ENCODE measurements at places on chromosomes 3 and 15.

GRCh38 chr3:106380232-106380631 lies 511.4 kb upstream of the CBLB start:
- DNase-seq = no peak

GRCh38 chr15:69067296-69067695 lies 52.8 kb downstream of the NOX5 start:
- DNase-seq = no peak

GRCh38 chr3:10173095-10173925 lies 8.6 kb downstream of the IRAK2 start:
- DNase-seq = no peak

- DNase-seq = no peak
Observed at GRCh38 chr15:57340682-57341259, 35.5 kb upstream of the CGNL1 start.

DNA sequence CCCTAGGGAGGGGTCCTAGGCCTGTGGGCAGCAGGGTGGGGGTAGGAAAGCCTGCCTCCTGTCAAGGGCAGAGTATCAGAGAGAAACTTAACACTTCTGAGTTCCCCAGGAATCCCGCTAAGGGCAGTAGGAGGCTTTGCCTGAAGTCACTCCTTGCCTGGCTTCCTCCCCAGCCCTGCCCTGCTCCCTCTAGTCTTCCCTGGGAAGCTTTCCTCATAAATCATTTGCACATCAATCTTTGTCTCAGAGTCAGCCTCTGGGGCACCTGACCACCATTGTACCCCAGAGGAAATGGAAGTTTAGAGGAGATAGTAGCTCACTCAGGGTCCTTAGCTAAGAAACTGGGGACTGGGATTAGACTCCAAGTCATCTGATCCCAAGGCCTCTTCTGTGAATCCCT lies 129.4 kb upstream of the TLE3 start:
- no peak for DNase-seq

DNA sequence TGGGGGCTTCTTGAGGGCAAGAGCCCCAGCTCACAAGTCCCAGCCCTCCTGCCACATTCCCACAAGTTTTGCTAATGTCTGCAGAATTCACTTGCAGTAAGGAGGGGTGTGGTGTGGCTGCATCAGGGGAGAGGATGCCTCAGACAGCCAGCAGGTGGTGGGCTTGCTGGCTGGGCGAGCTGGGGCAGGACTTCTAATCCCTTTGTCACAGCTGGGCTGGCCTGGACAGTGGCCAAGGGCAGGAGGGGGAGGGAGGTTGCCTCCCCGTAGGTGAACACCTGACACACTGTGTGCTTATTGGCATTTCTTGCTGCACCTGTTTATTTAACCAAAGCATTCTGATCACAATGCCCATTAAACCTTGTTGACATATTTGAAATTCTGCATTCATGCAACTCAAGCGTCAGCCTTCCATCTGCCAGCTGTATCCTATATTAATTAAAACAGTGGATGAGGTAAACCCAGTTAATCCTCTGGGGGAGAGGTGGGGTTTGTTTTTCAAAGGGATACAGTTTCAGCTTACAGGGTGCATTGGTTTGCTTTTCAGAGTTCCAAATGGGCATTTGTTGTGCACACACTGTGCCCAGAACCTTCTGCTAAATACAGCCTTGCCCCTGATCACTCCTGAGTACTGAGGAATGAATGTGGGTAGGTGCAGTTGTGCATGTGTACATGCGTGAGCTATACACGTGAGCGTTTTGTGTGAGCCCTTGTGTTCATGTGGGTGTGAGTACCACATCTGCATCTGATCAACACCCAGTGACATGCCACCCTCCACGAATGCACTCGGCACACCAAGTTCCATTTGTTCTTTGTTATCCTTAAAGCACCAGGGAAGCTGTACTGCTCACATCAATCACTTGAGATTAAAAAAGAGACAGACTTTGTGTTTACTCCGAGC lies 268.7 kb downstream of the XXYLT1 start:
- DNase-seq = no peak

GRCh38 chr3:171013822-171014748 lies 12.4 kb downstream of the SLC2A2 start:
- no peak for DNase-seq

DNA sequence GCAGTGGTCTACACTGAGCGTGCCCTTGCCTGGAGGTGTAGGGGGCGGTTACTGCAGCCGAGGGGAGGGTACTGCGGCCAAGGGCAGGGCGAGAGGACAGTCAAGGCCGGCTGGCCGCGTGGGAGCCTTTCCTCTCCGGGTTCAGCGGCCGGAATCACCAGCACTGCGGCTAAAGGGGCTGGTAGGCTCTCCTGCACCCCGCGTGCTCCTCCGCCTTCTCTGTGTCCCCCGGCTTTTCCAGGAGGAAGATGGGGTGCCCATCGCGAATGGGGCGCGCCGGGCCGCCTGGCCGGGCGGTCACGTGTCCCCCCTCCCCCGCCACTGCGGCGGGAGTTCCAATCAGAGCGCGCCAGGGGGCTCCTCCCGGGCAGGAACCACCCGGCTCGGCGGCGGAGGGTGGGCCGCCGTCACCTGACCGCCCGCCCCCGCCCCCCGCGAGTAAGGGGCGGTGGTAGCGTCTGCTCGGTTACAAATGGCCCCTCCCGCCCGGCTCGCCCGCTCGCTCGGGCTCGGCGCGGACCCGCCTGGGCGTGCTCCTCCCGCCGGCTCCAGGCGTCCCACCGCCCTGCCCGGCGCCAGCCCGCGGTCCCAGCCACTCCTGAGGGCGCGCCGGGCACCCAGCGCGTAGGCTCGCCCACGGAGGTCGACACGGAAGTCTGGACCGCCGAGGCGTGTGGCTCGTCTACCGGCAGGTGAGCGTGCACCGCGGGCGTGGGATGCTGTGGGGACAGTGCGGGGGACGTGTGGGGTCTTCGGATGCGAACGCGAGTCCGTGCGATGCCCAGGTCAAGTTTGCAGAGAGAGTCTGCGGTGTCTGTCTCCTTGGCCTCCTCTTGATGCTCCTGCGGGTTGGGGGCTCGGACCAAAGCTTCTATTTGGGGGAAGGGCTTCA lies 242.6 kb upstream of the TOPAZ1 start:
- DNase-seq = no peak

GRCh38 chr3:186452517-186452916 lies 90.5 kb upstream of the DGKG start:
- no peak for DNase-seq

- no peak for DNase-seq
Observed at GRCh38 chr3:65006300-65006739, 318.5 kb upstream of the ADAMTS9 start.

- no peak for DNase-seq
Observed at GRCh38 chr3:122996038-122996580, 31.5 kb downstream of the SEMA5B start.

DNA sequence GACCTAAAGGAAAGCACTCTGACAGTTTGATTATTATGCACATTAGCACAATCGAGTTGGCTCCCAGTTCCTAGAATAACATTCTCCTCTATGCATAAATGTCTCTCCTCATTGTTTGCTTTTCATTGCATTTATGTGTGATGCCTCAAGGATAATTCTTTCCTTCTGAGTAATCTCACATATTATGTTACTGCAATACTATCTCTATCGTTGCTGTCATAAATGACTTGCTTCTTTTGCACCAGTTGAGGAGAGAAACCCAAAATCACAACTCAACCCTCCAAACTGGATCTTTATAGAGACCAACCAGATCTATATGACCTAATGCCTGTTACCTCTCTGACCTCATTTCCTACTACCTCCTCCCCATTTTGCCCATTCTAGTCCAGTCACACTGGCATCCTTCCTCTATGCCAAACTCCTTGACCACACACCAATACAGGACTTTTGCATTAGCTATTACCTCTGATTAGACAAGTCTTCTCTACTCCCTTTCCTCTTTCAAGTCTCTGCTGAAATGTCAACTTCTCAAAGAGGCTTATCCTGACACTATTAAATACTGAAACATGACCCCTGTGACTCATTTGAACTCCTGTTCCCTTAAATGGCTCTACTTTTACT lies 1026.0 kb downstream of the TUSC7 start:
- DNase-seq = no peak

- DNase-seq = no peak
Observed at GRCh38 chr3:146067048-146067447, 93.9 kb downstream of the PLOD2 start.

- no peak for DNase-seq
Observed at GRCh38 chr3:59563072-59563605, 513.3 kb upstream of the CFAP20DC start.

- DNase-seq = no peak
Observed at GRCh38 chr3:184597829-184598573, 36.4 kb downstream of the EPHB3 start.

GRCh38 chr3:172746475-172746874 lies 4.1 kb upstream of the ECT2 start:
- no peak for DNase-seq

DNA sequence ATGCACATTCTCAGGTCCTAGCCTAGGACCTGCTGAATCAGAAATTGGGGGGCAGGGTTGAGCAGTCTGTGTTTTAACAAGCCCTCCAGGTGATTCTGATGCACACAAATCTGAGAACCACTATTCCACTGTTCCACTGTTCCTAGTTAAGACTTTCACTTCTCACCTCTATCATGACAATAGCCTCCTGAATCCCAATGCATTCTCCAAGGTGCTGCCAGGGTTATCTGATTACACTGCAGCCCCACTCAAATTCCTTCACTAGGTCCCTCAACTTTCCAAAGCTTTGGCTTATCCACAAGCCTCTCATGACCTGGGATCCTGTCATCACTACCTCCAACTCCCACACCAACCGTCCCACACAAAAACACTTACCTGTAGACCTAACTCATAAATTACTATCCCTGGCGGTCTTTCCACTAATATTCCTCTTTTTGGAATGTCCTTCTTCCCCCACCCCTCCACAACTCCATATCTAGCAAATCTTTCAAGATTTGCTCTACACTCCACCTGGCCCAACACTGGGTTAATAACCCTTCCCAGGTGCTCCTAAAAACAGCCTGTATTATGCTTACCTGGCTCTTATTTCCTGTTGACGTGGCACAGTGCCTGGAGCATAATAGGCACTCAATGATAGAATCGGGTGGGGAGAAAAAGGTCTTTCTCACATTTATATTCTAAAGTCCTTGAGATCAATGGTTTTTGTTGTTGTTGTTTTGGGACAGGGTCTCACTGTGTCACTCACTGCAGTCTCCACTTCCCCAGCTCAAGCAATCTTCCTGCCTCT lies 27.2 kb downstream of the TBL1XR1 start:
- no peak for DNase-seq

- DNase-seq = no peak
Observed at GRCh38 chr3:69090021-69090420, 5.3 kb downstream of the ARL6IP5 start.

GRCh38 chr15:91484141-91484540 lies 369.4 kb upstream of the SLCO3A1 start:
- DNase-seq = no peak

GRCh38 chr3:5444253-5444652 lies 256.7 kb downstream of the EDEM1 start:
- no peak for DNase-seq

DNA sequence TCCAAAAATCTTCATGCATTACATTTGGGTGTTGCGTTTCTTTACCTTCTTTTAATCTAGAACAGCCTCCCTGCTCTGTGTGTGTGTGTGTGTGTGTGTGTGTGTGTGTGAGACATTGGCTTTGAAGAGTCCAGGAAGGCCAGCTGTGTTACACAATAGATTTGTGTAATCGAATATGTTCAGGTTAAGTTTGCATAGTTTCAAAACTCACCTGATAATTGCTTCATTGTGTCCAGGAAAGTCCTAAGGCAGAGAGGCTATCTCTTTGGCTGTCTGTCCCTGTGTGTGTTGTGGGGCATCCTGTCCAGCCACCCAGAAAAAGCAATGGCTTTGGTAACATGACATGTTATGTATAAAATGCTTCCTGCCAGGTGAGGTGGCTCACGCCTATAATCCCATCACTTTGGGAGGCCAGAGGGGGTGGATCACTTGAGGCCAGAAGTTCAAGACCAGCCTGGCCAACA lies 37.5 kb downstream of the ZNF710 start:
- DNase-seq = no peak

GRCh38 chr3:104745313-104745712 lies 621.4 kb upstream of the ALCAM start:
- DNase-seq = no peak

DNA sequence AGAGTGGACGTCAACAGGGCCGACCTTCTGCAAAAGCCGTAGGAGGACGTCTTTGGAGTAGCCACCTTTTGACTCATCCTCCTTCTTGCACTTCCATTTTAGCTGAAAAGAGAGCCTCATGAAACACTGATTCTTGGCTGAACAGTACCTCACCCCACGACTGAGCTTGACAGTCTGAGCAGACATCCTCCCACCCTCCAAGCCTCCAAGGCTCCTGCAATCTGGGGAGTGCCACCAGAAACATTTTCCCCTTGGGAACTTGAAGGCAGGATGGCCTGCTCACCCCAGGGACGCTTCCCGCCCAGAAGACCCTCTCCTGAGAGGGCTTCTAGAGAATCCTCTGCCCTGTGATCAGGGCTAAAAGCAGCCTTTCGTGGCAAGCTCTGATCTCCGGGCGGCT lies 5.2 kb downstream of the C15orf62 start:
- DNase-seq = no peak

GRCh38 chr3:123633530-123633929 lies 48.7 kb upstream of the HACD2 start:
- DNase-seq = no peak

GRCh38 chr3:55516392-55517030 lies 29.4 kb upstream of the WNT5A start:
- no peak for DNase-seq

DNA sequence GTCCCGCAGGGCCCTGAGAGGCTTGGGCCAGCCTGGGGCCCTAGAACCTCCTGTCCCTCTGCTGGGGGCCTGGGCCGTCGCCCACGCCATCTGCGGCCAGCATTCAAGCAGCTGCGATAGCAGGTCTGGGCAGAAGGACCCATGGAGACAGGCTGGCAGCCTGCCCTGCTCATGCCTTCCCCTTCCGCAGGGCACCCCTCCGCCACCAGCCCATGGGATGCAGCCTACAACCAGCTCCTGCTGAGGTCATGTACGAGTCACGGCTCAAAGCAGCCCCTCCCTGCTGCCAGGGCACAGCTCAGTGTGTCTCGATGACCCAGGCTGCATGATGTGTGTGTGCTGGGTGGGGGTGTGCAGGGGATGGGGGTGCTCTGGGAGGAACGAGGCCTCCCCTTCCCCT lies 27.8 kb downstream of the DUSP7 start:
- no peak for DNase-seq

DNA sequence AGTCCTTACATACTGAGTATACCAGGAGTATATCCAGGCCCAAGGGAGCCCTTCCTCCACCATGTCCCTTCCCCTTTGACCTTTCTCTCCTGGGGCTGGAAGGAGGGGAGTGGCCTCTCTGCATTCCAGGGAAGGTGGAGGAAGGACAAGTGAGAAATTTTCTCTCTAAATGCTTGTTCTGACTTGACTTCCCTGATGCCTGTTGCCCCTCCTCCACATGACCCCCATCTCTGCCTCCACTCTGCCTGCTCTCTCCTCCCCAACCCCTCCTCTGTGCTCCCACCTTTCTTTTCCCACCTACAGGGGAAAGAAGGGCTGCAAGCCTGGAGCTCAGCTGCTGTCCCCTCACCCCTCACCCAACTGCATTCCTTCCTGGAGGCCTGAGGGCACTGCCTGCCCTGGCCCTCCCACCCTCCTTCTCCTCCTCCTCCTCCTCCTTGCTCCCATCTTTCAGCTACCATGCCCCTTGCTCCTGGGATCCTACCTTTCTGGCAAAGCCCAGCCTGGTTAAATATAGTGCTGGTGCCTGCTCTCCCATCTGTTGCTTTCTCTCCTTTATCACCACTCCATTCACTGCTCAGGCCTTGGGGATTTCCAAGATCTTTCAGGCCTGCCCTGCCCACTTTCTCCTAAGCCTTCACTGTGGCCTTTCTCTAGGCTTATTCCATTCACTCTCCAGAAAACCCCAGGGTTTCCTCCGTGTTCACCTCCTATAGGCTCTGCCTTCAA lies 8.5 kb upstream of the DAG1 start:
- DNase-seq = no peak
